ENCODE measurements at places on chromosomes 11 and 22.

DNA sequence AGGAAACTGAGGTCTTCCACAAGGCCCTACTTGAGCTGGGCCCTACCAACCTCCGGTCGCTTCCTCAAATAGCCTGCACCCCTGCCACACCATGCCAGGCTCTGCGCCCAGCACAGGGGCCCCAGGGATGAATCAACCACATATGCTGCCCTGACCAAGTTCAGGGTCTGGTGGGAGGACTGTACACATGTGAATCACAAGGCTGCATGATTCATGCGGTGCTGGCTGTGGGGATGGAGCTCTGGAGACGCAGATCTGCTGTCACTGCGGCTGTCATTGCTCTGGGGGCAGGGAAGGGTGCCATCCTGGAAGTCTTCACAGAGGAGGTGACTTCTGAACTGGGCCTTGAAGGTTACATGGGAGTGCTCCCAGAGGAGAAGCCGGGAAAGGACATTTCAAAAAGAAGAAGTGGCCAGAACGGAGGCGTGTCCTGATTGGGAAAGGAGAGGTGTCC is 21.5 kb downstream of the CYTH4 start:
- no peak for DNase-seq

- no peak for DNase-seq
Observed at GRCh38 chr11:128692753-128693415, 988 bp upstream of the FLI1 start.

DNA sequence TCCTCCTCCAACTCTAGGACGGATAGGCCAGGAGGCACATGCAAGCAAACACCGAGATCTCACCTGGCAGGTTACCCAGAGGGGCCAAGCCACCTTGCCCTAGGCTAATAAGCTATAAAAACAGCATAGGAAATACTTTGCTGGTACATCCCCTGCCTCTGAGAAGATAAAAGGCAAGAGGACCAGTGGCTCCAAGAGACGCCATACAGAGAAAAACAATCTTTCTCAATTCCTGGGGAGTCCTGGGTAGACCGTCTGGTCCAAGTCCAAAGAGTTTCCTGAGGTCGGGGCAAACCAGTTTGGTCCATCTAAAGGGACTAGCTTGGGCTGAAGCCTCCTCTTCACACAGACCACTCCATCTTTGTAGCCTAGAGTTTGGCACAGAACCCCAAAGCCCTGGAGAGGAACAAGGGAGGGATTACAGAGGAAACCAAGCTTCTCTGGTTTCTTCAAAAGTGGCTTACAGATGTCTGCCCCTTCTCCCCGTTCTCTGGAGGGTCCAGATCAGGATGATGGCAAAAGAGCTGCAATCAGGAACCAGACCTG is 40.4 kb downstream of the NUMA1 start:
- DNase-seq, result no peak

DNA sequence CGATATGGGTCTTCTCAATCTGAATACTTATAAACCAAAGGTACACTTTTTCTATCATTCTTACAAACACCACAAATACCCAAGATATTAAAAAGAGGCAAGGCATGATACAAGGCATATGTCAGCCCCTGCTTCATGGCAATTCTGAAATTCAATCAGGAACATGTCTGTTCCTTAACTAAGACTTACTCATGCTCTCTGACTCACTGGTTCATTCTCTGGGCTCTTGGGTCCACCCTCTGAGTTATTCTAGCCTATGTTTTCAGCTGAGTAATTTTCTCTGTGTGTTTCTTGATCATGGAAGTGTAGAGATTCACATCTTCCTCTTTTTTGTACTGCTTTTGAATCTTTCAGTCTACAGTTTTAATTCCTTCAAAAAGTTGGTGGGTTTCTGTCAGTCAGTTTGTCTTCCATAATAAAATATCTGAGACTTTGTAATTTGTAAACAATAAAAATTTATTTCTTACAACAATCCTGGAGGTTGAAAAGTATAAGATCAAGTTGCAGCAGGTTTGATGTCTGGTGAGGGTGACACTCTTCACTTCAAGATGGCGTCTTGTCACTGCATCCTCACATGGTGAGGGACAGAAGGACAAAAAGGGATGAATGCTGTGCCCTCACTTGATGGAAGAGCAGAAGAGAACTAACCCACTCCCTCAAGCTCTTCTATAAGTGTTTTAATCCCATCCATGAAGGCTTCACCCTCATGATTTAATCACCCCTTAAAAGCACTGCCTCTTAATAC is 211.7 kb downstream of the FAM76B start:
- no peak for DNase-seq

- no peak for DNase-seq
Observed at GRCh38 chr22:46962406-46962805, 200.0 kb downstream of the TBC1D22A start.

DNA sequence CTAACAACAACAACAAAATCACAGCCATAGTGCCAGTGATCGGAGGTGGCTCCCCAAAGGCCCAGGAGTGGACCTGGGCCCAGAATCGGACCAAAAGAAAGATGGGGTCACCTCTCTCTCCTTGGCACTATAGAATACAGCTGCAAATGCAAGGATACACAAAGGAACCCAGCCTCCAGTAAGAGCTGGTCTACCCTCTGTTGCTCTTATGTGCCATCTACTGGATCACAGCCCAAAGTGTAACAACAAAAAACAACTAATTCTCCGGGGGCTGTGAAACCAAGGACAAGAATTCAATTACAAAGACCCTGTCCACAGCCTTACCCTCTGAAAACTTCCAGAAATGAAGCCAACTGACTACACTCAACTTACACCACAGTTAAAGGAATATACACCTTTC is 21.6 kb downstream of the OR8G5 start:
- DNase-seq, result no peak

DNA sequence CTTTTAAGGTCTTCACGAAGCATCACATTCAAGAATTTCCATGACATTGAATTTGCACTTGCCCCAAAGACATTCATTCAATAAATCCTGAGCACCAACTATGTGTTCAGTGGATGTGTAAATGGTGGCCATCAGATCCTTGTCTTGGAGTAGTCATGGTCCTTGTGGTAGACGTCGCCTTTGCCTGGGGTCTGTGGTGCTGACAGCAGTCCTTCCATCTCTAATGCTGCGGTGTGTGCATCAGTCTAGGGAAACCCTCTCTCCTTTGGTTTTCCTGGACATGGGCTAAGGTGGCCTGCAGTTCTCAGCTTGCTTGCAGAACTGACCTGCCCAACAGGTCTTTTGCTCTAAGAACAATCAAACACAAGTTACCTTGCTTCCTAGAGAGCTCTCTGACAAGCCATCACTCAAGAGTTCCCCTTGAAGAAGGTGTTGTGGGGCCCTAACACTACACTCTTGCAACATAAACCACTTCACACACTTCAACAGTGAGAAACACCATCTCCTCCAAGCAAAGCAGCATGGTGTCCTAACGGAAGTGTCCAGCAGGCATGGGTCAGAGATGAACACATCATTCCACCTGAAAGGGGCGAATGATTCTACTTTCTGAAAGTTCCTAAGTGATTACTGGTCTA is 72.1 kb downstream of the BUD13 start:
- DNase-seq, result no peak

DNA sequence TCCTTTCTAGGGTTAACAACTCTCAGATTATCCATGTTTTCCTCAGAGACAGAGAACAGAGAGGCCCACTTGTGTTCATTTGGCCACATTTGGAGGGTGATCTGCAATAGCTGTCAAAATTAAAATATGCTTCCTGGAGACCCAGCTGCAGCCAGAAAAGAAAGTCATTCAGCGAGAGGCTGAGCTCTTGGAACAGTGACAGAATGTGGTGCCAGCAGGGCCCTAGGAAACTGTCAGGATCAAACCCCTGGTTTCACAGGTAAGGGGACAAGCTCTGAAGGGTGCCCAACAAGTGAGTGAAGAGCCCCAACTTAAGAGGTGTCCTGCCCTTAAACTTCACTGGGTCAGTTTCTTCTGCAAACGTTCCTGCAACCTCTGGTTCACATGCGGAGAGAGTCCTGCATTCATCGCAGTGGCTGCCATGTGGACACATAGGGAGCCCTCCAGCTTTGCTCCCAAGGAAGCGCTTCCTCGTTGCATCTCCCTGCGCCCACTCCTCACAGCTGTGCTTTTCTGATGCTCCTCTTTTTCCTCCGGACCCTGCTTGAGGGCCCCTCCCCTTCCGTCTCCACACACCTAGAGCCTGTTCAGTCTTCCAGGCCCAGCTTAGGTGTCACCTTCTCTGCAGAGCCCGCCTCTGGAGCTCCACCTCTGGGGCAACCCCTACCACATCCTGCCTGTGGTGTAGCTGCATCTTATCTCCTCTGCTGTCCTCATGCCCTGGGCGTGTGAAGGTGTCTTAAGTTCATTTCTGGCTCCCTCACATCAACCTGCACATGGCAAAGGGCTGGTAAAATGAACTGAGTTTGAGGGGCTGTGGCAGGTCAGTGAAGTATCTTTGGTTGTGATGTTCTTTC is 3.9 kb downstream of the UCP3 start:
- no peak for DNase-seq

GRCh38 chr11:57397394-57397990 is 7.0 kb upstream of the PRG2 start:
- DNase-seq, result no peak

DNA sequence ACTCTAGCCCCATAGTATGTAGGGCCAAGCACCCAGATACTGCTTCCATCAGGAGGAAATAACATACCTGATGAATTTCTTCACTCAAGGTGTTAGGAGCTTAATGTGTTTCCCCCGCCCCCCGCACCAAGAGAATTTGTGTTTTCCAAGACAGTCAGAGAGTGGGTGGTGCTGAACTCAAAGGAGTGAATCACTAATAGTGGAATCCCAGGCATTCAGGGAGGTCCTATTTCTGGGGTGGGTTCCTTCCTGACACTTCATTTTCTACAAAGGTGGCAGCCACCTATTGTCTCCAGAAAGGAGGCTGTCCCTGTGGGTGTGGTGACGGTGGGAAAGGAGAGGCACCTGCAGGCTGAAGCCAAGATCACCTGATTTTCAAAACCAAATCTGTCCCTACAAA is 50.8 kb upstream of the ELF5 start:
- DNase-seq, result no peak

DNA sequence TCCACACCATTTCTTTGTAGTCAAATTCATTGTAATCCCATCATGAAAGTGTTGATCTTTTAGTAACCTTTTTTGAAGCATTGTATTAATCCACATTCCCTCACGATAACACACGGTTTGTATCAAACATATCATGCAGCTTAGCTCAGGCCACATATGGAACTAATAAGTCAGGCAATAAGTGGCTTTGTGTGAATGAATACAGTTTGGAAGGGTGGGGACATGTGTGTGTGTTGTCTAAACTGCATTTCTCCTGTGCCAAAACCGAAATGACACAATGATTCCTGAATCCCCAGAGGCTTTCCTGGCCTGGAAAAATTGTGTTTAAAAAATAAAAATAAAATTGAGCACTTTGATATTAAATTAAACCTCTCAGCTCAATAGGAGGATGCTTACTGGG is 98.3 kb downstream of the WNT11 start:
- DNase-seq, result no peak

- DNase-seq, result no peak
Observed at GRCh38 chr22:39520226-39521105, at the start of gene ATF4. Gene ATF4 (plus strand): TSS chr22:39520562. CDS start chr22:39521446, 884 bp downstream.

- no peak for DNase-seq
Observed at GRCh38 chr11:107182978-107183377, 164.7 kb upstream of the GUCY1A2 start.

DNA sequence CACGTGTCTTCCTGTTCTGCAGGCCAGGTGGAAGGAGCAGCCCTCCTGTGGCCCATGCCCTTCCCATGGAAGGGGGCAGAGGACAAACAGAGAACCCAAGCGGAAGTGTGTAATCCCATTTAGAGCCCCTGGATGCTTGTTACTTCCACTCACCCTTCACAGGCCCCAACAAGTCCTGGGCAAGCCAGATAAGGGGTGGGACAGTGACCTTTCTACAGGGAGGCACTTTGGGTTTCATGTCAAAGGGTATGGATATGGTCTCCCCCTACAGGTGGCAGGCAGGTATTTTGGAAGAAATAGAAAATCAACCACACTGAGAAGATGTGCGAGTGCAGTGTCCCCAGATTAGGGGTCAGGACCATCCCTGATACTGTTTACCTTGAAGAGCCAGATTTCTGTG is 11.4 kb downstream of the MPEG1 start:
- no peak for DNase-seq

GRCh38 chr22:47164514-47165337 is 402.3 kb downstream of the TBC1D22A start:
- DNase-seq, result no peak

GRCh38 chr11:121210445-121211080 is 82.0 kb upstream of the SC5D start:
- DNase-seq, result no peak

DNA sequence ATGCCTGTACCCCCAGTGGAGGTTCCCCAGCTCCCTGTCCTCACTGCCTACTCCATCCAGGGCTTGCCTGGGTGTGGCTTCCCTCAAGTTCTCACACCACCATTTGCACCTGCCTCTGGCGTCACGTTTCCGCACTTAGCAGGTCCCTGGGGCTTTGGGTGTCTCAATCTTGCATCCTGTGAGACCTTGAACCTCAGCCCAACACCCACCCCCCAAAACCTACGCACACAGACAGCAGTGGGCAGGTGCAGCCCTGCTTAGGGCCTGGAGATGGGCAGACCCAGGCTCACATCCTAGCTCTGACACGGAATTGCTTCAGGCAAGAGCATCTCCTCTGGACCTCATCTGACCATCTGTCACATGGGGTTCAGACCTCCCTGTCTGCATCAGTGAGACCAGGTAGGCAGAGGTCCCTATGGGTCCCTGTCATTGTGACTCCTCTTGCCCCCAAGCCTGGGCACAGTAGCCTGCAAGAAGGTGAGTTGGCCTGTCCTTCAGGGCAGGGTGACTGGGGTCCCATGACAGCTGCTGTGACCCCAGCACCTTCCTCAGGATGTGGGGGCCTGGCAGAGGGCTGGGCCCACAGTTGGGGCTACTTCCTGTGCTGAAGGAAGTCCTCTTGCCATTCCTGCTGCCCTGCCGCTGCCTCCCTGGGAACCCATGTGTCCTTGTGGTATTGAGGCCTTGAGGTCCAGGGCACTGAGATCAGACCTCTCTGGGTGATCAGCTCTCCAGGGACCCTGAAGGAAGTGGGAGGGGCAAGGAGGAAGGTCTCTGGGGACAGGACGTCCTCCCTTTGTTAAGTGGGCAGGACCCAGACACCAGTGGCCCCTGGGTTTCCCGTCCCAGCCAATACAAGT is 2.0 kb downstream of the SIPA1 start:
- no peak for DNase-seq

GRCh38 chr11:81874635-81875034 is 859.0 kb downstream of the FAM181B start:
- DNase-seq, result no peak

DNA sequence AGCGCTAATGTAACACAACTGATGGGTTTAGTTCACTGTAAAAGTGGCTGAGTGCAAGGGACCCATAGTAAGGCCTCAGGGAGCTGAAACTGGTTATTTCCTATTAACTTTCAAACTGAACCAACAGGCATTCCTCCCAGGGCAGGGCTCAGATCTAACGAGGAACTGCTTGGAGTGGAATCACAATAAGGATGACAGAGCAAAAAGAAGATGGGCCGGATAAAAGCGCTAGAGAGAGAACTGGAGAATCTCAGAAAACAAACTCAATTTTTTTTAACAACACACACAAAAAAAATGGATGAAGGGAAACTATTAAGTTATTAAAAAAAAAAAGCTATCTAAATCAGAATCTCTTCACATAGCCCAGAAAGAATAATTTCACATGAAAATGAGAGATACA is 14.2 kb upstream of the CHORDC1 start:
- DNase-seq, result no peak

Data from NCI-H524 treated with DMSO at 0.1 percent for 48 hours (cell line).